ENCODE measurements at places on chromosomes 12 and 14.

GRCh38 chr14:99515301-99516155 lies 34.3 kb downstream of the CCNK start:
- no peak for DNase-seq

GRCh38 chr12:118534003-118534402 lies 157.6 kb downstream of the SUDS3 start:
- DNase-seq, result no peak

GRCh38 chr12:11716794-11717518 lies 67.5 kb downstream of the ETV6 start:
- no peak for DNase-seq

DNA sequence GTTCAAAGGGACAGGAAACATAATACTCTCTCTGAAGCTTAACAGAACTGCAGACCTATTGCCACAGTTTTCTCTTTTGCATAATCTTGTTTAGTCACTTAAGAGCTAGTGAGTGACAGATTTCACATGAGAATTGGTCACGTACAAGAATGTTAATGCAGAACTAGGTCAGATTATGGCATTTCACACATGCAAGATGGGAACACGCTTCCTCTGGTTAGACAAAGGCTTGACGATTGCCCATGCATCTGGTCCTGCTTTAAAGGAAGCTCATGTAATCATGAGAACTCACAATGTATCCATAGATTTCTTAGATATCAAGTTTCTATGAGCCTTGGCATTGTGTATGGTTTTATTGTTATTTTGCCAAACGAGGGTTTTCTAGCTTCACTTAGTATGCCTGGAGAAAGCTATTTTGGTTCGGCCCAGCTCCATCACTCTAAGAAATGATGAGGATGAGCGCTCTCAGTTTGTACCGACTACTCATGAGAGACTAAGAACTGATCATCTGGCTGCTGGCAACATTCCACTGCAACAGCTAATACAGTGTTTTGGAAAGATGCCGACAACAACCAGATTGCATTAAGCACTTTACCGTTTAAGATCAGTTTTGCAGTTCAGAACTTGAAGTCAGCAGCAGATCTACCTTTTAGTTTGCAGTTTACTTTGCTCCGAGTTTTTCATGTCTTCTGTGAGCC lies 380.0 kb downstream of the DIO2 start:
- DNase-seq, result no peak

GRCh38 chr14:58465421-58465820 lies 37.9 kb downstream of the KIAA0586 start:
- no peak for DNase-seq

DNA sequence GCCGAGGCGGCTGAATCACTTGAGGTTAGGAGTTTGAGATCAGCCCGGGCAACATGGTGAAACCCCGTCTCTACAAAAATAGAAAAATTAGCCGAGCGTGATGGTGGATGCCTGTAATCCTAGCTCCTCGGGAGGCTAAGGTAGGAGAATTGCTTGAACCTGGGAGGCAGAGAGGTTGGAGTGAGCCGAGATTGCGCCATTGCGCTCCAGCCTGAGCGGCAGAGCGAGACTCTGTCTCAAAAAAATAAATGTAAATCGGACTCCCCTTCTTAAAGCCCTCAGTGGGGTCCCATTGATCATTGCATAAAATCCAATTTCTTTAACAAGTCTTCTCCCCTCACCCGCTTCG lies 908 bp downstream of the TDP1 start:
- no peak for DNase-seq

- no peak for DNase-seq
These were observed 141.3 kb downstream of the KLHL28 start for GRCh38 chr14:44820230-44820964.

GRCh38 chr14:86521843-86522242 lies 991.9 kb downstream of the FLRT2 start:
- no peak for DNase-seq

DNA sequence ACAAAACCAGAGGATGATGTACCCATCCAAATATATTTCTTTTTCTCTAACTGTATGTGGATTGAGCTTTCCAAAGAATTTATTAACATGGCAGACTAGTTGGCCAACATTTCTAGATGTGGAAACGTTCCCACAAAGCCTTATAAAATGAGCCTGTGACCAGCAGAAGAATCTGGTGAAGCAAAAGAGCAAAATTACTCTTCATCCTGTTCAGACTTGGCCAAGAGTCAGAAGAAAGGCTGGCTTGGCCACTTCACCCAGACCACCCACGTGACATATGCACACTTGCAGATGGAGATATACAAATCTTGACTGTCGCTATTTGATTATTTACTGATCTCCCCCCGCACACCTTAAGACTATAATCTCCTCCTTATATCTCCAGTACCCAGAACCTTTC lies 96.7 kb downstream of the NUAK1 start:
- DNase-seq, result no peak

GRCh38 chr12:54384591-54385041 lies at the start of gene ZNF385A:
Gene ZNF385A, minus strand, starts transcription at chr12:54384733. Its CDS starts 219 bp downstream, at chr12:54384514.
- DNase-seq, result no peak

DNA sequence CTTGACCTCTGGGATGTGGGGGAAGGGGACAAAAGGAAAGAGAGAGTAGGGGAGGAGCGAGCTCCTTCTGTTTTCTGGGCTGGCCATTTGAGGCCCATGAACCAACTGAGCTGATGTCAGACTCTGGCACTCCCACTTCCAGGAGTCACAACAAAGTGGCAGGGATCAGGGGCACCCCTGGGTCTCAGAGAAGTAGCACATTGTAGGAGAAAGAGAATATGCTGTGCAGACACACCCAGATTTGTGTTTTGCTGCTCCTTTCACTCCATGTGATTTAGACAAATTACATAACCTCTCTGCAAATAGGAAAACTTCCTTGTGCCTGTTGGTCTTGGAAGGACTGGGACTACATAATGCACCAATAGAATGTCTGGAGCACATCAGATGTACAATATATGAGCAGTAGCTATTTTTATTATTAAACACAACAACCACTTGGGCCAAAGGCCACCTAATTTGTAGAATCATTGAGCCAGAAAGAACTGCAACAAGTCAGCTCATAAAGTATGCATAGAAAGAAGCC lies 265.5 kb downstream of the ZFP36L1 start:
- no peak for DNase-seq

- no peak for DNase-seq
These were observed 17.9 kb upstream of the TC2N start for GRCh38 chr14:91885113-91885712.

DNA sequence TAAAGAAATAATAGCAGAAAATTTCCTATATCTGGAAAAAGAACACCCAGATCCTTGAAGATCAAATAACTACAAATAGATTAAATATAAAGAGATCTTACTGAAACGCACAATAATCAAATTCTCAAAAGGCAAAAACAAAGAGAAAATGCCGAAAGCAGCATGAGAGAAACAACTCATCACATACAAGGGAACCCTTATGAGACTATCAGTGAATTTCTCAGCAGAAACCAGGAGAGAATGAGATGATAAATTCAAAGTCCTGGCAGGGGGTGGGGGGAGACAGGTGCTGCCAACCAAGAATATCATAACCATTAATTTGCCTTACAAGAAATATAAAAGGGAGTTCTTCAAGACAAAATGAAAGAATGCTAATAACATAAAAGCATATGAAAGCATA lies 73.7 kb downstream of the CEP128 start:
- no peak for DNase-seq

DNA sequence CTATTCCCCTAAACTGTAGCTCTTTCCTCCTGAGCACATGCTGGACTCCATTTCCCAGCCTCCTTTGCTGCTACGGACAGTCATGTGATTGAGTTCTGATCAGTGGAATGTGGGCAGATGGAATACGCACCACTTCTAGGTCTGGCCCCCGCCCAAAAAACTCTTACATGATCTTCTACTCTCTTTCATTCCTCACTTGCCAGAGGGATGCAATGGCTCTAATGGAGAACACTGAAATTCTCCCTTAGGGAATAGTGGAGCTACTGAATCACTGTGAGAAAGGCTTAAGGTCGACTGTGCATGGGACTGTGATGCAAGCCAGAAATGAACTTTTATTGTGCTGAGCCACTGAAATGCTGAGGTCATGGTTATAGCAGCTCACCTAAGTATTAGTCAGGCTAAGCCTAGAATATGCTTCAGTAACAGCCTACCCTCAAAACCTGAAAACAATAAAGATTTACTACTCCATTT lies 13.0 kb upstream of the TMED2 start:
- no peak for DNase-seq

DNA sequence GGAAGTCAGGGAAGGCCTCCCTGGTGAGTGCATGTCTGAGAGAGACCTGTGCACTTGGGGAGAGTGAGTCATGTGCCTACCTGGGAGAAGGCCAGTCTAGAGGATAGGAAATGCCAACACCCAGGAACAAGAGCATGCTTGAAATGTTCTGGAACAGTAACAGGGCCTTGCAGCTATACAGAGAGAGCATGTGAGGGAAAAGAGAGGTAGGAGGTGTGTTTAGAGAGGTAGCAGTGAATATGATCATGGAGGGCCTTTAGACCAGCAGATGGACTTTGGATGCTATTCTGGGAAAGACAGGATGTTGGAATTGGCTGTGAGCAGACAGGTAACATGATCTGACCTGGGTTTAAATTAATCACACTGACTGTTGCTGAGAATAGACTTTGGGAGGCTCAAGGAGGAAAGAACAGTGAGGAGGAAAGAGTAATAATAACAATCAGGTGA lies 1143.6 kb downstream of the FLRT2 start:
- DNase-seq, result no peak

DNA sequence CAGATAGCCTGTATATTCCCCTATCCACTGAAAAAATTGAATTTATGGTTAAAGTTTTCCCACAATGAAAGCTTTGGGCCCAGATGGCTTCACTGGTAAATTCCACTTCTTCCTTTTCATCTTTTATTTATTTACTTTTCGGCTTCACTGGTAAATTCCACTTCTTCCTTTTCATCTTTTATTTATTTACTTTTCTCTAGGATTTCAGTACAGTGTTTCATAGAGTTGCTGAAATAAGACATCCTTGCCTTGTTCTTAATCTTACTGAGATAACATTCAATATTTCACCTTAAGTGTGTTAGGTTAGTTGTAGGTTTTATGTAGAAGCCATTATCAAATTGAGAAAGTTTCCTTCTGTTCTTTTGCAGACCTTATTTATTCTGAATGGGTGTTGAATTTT lies 18.9 kb upstream of the KLRG1 start:
- no peak for DNase-seq

DNA sequence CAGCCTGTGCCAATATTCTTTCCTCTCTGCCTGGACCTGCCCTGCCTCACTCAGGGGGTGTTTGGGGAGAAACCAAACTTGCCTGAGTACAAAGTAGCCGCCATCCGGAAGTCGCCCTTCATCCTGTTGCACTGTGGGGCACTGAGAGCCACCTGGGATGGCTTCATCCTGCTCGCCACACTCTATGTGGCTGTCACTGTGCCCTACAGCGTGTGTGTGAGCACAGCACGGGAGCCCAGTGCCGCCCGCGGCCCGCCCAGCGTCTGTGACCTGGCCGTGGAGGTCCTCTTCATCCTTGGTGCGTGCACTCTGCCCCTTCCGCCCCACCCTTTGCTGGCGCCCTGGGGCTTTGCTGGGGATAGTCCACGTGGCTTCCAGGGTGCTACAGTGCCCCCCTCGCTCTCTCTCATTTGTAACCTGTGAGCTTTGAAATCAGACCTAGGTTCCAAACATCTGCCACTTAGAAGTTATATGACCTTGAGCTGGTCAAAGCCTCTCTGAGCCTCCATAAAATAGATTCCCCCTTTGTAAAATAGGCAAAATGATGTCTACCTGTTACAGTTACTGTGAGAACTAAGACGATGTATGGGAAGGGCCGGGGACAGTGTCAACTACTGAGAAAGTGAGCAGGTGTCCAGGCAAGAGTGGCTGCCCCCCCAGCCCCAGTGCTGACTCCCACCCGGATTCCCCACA lies 4.5 kb downstream of the KCNH3 start:
- DNase-seq, result no peak

DNA sequence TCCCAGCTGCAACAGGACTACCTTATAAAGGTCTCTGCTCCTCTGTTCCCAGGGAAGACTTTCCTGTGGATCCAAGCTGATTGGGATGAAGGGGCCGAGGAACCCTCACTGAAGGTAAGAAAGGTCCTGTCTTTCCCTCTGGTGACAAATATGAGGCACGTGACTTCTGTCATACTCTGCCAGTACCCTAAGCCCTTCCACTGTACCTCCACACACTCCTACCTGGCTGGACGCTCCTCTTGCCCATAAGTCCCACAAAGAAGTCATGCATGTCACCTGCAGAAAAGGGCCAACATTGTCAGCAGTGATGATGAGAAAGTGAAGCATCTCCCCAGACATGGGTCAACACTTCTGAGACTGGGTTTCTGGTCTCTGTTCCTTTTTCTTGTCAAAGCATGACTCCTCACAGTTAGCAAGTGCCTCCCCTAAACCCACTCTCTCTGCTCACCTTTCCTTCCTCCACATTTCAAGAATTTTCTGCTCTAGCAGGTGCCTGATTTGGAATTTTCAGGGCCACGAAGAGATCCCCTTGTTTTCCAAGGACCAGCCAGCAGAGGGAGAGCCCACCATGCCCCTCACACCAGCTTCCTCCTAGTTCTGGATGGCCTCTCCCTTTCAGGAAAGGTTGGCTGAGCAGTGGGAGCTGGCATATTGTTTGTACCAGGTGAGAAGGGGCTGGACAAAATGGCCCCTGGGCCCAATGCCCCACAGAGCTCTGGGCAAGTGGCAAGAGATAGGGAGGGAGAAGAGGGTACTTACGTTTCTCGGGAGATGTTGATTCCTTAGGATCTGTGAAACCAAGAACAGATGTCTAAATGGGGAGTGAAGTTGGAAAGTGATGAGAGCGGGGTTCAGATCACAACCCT lies 3.5 kb downstream of the TAC3 start:
- no peak for DNase-seq
